Stimulated activated CD4-positive, alpha-beta T cell treated with anti-CD3 and anti-CD28 coated beads, Interleukin-1b, Interleukin-23, amount 100 ng/mL, for 1 hour (primary cell): ENCODE measurements at places on chromosomes 12 and 14.

- no peak for DNase-seq
Measured at GRCh38 chr14:54839701-54840119, 62.9 kb downstream of the GCH1 start.

- no peak for DNase-seq
Measured at GRCh38 chr14:73943083-73943482, 6.8 kb downstream of the FAM161B start.

DNA sequence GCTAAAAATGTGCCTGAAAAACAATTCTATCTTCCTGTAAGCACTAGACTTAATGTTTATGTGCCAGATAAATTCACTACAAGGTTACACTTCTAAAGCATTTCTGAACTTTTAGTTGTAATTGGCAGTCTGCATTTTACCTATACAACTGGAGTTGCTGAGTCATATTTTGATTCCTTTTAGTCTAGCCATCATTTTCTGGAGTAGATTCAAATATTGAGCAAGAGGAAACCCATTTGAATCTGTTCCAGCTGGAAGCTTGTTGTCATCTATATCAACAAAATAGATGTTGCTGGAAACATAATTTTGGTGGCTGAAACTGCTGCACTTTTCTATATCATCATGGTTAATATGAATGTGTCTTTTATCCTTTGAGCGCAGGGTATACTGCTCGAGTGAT, 122.2 kb upstream of the CCDC175 start:
- DNase-seq = no peak

DNA sequence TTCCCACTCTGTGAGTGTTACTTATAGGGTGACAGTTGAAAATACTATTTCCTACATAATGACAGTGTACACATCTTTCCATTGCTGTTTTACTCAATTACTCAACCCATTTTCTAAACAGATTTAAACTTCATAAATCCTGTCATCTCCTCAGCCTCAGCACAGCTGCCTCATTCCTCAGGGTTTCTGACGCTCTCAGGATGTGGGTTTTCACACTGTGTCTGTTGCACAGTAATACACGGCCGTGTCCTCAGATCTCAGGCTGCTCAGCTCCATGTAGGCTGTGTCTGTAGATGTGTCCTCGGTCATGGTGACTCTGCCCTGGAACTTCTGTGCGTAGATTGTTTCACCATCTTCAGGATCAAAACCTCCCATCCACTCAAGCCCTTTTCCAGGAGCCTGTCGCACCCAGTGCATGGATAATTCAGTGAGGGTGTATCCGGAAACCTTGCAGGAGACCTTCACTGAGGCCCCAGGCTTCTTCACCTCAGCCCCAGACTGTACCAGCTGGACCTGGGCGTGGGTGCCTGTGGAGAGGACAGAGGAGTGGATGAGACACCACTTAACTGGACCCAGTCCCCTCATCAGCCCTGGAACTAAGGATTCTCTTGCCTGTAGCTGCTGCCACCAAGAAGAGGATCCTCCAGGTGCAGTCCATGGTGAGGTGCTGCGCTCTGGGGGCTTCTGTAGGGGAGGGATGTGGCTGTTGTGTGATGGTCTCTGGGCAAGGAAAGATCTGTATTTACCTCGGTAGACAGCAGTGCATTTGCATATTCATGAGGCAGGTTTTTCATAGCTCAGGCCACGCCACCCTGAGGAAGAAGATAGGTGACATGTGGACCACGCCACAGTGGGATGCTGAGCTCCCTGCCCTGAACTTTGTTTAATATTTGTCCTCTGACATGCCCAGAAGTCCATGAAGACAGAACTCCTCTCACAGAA, 750.2 kb downstream of the TMEM121 start:
- DNase-seq = no peak

GRCh38 chr14:35202195-35202594, 79.8 kb downstream of the PRORP start:
- DNase-seq = no peak

GRCh38 chr12:113202300-113203075, 17.0 kb downstream of the RITA1 start:
- no peak for DNase-seq

- DNase-seq = peak; percentile 32
Measured at GRCh38 chr12:107320929-107321631, 227.7 kb upstream of the CRY1 start.

- no peak for DNase-seq
Measured at GRCh38 chr14:55599250-55599879, 19.4 kb downstream of the KTN1 start.

GRCh38 chr12:78145398-78145797, 314.7 kb downstream of the NAV3 start:
- DNase-seq = no peak

GRCh38 chr12:113519464-113520307, 48.0 kb upstream of the LHX5 start:
- DNase-seq = no peak

GRCh38 chr14:31410048-31410650, 10.2 kb downstream of the HEATR5A start:
- DNase-seq = no peak

DNA sequence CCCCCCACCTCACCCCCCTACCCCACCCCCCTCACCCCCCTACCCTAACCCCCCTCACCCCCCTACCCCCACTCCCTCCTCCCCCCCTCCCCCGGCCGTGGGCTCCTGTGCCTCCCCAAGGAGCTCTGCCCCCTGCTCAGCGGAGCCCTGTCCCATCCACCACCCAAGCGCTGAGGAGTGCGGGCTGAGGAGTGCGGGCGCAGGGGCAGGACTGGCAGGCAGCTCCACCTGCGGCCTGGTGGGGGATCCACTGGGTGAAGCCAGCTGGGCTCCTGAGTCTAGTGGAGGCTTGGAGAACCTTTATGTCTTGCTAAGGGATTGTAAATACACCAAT, 2.3 kb upstream of the JPH4 start:
- DNase-seq = no peak

DNA sequence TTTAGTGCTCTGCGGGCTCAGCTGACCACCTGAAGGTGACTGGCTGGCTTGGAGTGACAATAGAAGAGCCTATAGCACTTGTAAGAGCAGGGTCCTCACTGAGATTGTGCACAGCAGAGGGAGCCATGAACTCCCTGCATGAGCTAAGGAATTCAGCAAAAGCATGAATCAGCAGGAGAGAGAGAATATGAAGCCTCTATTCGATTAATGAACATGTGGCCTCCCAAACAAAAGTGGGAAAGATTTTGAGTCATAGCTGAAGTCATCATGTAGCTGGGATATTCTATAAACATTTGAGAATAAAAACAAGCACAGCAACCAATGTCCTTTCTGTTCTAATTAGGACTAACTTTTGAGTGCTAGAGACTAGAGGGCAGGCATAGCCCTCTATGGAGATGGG, 626.6 kb downstream of the DIO2 start:
- DNase-seq = no peak

GRCh38 chr14:80109055-80109454, 102.2 kb downstream of the DIO2 start:
- no peak for DNase-seq

DNA sequence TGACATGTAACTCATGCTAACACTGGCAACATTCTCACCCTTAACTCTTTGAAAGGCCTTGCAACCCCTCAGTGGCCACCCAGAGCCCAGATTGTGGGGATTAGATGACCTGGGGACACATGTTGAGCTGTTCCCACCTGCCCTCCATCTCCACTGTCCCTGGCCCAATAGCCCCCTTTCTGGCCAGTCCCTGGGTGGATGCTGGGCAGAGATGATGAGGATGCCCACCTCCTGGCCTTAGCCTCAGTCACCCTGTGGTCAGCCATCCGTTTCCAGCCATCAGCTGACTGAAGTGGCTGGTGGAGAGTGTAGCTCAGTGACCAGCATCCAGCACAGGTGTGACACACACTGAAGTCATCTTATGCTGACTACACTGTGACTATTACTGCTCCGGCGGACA, 4.7 kb downstream of the ANHX start:
- DNase-seq = no peak

DNA sequence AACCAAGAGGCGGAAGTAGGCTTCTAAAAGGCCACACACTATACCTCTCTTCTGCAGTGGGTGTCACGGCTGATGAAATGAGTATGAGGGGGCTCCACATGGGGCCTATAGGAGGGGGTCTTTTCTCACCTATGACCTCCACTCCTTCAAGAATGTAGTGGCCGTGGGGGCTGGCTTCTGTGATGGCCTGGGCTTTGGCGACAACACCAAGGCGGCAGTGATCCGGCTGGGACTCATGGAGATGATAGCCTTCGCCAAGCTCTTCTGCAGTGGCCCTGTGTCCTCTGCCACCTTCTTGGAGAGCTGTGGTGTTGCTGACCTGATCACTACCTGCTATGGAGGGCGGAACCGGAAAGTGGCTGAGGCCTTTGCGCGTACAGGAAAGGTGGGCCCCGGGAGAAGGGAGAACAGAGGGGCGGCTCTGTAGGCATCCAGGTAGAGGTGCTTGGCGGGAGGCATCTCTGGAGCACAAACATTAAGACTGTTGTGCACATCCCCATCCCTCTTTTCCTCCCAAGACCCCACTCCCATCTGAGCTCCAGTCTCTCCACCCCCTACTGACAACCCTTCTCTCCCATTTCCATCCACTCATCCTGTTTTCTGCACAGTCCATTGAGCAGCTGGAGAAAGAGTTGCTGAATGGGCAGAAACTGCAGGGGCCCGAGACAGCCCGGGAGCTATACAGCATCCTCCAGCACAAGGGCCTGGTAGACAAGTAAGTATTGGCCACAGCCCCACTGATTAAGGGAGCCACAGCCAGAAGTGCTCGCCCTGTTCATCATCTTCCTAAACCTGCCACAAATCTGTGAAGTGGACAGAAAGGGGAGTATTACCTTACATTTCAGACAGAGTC, 3.8 kb downstream of the GPD1 start:
- no peak for DNase-seq

- DNase-seq = no peak
Measured at GRCh38 chr12:105321125-105321524, 9.4 kb upstream of the C12orf75 start.

DNA sequence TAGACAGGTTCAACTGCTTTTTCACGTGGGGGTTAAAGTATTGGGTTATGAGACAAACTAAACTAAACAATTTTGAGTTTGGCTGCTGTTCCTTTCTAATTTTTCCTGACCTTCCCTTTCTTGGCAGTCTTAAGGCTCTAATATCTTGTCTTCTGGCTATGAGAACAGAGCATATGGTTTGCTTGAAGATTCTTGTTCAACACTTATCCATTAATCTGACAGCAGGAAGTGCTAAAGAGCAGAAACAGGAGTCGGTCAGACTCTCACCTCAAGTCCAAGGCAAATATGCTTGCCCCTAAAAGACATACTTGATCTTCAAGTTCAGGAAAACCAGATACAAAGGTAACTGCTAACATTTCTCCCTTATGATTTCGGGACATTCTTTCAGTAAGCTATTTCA, 52.6 kb upstream of the KCNJ8 start:
- no peak for DNase-seq

GRCh38 chr12:113048716-113049127, 7.8 kb upstream of the DTX1 start:
- DNase-seq = peak; percentile 34

DNA sequence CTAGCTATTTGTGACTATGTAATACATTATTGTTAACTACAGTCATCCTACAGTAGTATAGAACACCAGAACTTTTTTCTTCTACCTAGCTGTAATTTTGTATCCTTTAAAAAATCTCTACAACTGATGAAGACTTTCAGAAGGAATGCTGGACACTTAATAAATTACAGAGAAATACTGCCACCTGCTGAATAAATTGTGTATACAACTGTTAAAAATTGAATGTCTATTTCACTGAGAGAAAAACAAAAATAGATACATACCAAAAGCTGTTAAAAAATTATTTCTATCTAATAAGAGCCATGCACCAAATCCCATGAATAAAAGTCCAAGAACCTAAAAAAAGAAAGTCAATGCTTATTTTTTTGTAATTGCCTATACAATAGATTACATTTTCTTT, 6.6 kb downstream of the TSPAN19 start:
- no peak for DNase-seq

DNA sequence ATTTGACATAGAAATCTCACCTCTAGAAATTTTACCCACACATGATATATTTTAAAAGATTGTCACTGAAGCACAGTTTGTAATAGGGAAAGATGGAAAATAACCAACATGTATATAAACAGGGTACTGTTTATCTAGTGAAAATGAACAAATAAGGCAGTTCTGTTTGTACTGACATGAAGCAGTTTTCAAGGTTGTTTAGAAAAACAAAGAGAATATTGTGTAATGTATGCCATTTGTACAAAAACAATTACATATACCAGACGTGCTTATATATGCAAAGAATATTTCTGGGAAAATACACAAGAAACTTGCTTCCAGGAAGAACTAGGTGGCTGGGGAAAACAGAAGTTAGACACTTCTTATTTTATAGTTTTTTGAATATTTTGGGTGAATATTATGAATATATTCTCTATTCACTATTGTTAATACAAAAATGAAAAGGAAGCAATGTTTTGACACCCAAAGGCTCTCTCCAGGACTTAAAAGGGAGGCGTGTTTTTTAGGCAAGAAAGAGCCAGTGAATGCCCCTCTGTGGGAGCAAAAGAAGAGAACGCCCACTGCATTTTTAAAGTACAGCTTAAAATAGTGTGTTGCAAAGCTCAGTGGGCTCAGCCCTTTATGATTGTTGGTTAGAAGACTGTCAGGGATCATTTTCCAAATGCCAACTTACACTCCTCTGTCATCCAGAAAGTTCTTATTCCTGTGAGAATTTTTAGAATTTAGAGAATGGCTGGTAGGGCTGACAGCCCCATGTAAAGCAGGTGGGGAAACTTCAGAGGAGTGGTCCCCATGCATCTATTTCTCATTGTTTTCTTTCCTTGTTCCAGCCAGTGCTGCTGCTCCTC, 59.6 kb upstream of the FERMT2 start:
- DNase-seq = no peak

- no peak for DNase-seq
Measured at GRCh38 chr12:98983647-98984046, 338.6 kb downstream of the APAF1 start.

DNA sequence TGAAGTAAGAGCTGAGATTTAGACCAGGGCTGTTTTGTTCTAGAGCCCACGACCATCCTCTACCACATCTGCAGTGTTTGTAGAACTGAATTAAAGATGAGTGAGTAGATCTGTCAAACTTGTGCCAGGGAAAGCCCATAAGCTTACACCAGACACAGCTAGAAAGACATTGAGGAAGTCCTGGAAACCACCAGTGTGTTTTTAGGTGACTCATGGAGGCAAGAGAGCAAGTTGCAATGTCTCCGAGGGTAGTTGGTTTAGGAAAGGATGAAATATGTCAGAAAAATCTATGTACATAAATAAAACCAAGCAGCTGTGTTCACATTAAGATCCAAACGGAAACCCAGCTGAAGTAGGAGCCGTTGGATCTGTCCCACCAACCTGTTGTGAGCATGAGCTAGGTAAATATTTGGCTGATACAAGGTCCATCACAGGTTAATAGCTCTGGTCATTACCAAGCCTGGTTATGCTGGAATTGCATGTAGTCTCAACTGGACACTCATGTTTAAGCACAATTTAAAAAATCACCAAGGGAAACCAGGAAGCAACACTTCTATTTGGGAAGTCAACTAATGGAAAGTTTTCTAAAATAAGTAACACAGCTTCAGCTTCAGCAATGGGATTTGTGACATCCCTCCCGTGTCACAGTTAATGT, 49.9 kb upstream of the PLEKHG3 start:
- DNase-seq = no peak
